ENCODE measurements at places on chromosomes 4 and X.

DNA sequence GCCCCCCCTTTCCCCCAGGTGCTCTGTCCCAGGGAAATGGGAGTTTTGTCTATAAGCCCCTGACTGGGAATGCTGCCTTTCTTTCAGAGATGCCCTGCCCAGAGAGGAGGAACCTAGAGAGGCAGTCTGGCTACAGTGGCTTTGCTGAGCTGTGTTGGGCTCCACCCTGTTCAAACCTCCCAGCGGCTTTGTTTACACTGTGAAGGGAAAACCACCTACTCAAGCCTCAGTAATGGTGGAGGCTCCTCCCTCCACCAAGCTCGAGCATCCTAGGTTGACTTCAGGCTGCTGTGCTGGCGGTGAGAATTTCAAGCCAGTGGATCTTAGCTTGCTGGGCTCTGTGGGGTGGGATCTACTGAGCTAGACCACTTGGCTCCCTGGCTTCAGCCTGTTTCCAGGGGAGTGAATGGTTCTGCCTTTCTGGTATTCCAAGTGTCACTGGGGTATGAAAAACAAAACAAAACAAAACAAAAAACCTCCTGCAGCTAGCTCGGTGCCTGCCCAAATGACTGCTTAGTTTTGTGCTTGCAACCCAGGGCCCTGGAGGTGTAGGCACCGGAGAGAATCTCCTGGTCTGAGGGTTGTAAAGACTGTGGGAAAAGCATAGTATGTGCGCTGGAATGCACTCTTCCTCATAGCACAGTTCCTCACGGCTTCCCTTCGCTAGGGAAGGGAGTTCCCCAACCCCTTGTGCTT lies 41.7 kb downstream of the ITM2A start:
- DNase-seq: no peak

DNA sequence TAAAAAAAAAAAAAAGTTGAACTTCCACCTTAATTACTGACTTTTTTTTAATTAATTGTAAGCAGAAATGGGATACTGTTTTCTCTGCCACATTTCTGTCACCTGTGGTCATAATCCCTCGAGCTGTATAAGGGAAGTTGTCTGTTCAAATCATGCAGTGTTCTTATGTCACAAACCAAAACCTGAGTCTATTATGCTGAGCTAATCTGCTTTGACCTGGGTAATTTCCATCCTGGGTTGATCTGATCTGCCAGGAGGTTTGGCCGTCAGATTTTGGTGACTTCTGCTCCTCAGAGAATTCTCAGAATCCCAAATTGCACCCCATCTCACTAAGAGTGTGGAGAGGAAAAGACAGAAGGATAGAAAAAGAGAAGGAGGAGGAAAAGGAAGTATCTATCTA lies 683.1 kb downstream of the KCTD8 start:
- no peak for DNase-seq

- DNase-seq: no peak
These were observed 277.1 kb upstream of the PRKX start for GRCh38 chrX:3990569-3990968.

DNA sequence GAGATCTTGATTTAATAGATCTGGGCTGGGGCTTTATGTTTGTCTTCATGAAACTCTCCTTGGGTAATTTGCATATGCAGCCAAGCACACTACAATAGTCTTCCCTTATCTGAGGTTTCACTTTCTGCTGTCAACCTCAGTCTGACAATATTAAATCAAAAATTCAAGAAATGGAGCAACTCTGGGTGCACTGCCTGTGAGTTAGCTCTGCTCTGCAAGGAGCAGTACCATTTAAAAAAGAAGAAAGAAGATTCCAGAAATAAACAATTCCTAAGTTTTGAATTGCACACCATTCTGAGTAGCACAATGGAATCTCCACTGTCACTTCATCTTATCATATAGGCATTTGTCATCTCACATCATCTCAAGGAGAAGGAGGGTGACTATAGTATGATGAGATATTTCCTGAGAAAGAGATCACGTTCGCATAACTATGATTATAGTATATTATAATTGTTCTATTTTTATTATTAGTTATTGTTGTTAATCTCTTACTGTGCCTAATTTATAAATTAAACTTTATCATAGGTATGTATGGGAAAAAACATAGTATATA lies 9.4 kb downstream of the FNIP2 start:
- DNase-seq: no peak

GRCh38 chr4:182246401-182247205 lies 3.4 kb downstream of the TENM3 start:
- DNase-seq: no peak

- DNase-seq: no peak
These were observed 19.9 kb downstream of the NAT8L start for GRCh38 chr4:2079006-2079405.

DNA sequence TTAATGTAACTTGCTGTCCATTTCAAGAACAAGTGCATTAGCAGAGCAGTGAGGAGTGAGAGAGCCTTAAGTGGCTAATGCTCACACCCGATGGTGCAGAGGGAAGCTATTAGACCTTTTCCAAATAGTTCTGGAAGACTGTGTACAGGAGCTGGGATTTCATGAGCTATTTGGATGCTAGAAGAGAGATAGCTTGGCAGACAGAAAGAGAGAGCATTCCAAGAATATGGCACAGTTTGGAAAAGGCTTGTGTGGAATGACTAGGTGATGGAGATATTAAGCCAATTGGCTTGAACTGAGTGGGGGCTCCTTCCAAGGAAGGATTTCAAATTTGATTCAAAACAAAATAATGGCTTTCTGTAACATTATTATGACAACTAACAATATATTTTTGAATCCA lies 1097.2 kb upstream of the TENM3 start:
- DNase-seq: no peak

DNA sequence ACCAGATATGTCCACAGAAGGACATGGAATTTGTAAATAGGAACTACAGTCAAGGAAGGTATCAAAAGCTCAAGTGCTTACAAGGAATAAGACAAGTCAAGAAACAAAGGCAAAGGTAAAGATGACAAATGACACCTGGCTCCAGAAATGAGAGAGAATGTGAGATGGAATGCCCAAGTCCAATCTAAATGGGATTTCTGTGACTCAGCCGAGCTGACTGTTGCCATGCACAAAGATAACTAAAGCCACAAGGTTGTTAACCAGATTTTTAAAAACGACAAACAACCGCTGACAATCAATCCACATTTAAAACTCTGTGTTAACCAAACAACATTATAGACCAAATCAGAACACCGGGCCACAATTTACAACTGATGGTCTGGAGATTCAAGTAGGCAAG lies 1.1 kb downstream of the NFXL1 start:
- DNase-seq: no peak

DNA sequence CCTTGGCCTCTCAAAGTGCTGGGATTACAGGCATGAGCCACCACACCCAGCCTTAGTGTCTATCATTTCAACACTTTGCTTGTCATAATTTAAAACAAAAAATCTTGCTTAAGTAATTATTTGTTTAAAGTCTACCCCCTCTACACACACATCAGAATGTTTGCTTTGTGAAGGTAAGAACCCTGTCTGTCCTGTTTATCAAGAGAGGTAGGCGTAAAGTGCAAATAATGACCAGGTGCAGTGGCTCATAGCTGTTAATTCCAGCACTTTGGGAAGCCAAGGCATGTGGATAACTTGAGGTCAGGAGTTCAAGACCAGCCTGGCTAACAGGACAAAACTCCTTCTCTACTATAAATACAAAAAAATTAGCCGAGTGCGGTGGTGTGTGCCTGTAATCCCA lies 326.7 kb upstream of the CLNK start:
- no peak for DNase-seq

DNA sequence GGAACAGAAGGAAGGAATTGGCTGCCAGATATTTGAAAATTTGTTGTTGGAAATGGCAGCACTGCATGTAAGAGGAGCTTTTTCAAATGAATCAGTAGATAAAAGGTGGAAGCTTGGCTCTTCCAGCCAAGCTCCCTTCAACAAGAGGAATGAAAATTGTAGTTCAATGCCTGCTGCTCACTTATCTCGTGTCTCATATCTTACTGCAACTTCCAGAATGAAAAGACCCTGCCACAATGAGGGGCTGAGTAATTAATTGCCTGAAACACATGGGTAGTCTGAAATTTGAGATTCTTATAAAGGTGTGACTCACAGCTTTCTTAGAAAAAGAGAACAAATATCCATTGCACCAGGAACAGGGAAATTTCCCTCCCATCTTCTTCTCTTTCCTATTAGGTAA lies 53.0 kb downstream of the HAND2 start:
- no peak for DNase-seq
